ENCODE measurements at places on chromosomes 2 and 18. TPM values are rescaled to one million over a fixed set of nuclear protein-coding genes. Genes with fewer than 3 reads are reported as not detected.

DNA sequence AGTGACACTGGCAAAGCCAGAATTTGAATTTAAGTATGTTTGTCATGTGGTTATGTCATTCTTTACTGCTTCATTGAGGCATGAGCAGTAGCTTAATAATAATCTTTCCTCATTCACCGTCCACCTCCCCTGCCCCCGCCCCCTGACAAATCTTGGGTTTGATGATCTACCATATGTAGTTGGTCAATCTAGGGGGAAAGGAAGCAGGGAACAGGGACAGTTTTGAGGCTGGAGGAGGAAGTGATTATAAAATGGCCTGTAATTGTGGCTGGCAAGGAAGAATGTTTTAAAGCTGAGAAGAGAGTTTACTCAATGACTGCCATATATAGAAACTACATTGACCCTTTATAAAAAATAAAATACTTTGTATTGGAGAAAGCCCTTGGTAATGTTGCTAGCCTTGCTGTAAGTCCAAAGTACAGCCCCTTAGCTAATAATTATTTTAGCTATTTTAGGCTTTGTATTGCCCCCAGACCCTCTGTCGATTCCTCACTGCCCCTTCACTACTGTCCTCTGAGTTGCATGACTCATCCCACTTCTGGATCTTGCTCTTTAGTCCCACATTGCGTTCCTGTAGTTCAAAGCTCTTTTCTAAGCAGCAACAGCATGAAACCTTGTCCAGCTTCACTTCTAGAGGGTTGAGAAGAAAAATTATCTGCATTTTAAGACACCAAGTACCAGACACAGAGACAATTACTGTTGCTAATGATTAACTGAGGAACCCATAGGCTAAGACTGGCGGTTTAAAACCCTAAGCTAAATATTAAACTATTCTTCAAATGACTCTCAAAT lies 38.4 kb downstream of the PELI1 start:
- no peak overlapping the region for H3K4me3 ChIP-seq
- H3K27ac ChIP-seq: no peak overlapping the region
- DNase-seq: no peak

DNA sequence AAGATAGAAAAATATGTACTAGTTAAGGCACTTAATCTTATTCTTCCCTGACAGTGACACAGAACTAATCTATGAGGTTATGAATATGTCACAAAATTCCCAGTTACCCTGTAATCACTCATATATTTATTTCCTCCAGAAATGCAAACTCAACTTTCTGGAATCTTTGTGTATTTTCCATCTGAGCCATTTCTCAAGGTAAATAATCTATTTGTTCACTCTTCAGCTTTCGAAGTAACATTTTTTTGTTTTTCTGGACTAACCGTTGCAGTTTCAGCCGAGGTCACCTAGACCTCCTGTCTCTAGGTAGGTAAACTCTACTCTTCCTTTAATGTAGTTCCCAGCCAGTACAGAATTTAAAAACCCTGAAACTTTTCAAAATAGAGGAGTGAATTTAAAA lies 250.9 kb downstream of the EXOC6B start:
- H3K27me3 ChIP-seq: no peaks in the 10 kb centered on the region
- DNase-seq: no peak
- H3K27ac ChIP-seq: no peak overlapping the region

- H3K36me3 ChIP-seq: peaks cover 16% of the 10 kb centered on the region
- H3K4me3 ChIP-seq: peak overlapping the region; percentile 77
- H3K27ac ChIP-seq: peak overlapping the region; percentile 97
- no peaks in the 10 kb centered on the region for H3K27me3 ChIP-seq
- peak; percentile 27 for DNase-seq
- H3K4me1 ChIP-seq: peaks cover 10% of the 10 kb centered on the region
These were observed 496 bp downstream of the SUCLG1 start for GRCh38 chr2:84458551-84459017.

C2orf68 gene
- 16.0 TPM for total RNA-seq

DNA sequence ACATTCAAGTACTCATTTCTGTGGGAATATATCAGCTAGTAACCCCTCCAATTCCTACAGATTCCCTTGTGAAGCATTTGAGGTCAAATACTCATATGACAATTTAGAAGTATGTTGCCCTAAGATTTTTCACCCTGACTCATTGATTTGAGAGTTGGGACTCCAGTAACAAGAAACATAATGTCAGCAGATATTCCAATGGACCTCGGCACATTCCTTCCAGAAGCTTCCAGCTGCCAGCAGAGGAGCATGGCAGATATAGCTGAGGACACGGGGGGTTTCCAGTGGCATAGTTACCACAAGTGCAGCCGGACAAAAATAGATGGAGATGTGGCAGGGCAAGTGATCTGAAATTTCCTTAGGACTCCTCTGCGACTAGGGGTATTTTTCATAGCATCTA lies 101.9 kb upstream of the ARHGAP28 start:
- no peak overlapping the region for H3K4me3 ChIP-seq
- no peaks in the 10 kb centered on the region for H3K4me1 ChIP-seq
- no peaks in the 10 kb centered on the region for H3K27me3 ChIP-seq
- no peaks in the 10 kb centered on the region for H3K36me3 ChIP-seq

DNA sequence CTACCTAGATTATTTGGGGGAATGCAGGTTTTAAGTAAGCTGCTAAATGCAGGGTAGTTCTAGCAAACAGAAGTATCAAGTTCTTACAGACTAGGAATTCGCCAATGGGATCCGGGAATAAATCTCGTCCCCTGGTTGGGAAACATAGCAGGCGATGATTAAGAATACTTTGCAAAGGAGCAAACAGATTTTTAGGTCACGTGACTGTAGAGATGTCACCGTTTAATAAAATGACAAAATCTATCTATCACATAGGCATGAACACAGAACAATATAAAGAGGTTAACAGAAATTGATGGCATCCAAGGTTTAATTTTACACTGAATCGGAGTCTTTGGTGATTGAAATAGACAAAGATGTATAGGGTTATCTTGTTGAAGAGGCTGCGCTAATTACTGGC lies 664.1 kb downstream of the BCL11A start:
- DNase-seq: no peak
- no peak overlapping the region for H3K27ac ChIP-seq
- no peak overlapping the region for H3K4me3 ChIP-seq
- no peaks in the 10 kb centered on the region for H3K27me3 ChIP-seq
- no peaks in the 10 kb centered on the region for H3K36me3 ChIP-seq

GRCh38 chr2:214217136-214217535 lies 193.7 kb upstream of the VWC2L start:
- DNase-seq: no peak
- no peaks in the 10 kb centered on the region for H3K4me1 ChIP-seq
- no peak overlapping the region for H3K4me3 ChIP-seq
- no peaks in the 10 kb centered on the region for H3K36me3 ChIP-seq

DNA sequence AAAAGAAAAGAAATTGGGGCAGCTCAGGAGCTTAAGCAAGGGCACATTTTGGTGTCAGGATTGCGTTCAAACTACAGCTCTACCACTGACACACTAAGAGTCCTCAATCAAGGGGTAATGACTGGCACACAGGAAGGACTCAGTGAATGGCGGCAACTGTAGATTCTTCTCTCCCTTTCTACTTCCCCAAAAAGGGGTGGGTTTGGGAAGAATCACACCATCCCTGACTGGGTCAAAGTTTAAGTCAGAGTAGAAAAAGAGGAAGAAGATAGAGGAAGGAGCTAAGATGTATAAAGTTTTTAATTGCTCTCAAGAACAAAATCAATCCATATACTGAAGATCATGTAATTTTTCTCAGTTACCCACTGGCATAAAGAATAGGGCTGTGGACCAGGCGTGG lies 2.6 kb downstream of the NLRC4 start:
- DNase-seq: no peak
- H3K27ac ChIP-seq: no peak overlapping the region
- no peaks in the 10 kb centered on the region for H3K4me1 ChIP-seq

LRRTM4 gene
- total RNA-seq: not detected

- H3K36me3 ChIP-seq: no peaks in the 10 kb centered on the region
- H3K4me1 ChIP-seq: no peaks in the 10 kb centered on the region
- H3K27me3 ChIP-seq: no peaks in the 10 kb centered on the region
- peak; percentile 65 for DNase-seq
These were observed 20.6 kb downstream of the RPL37A start for GRCh38 chr2:216519154-216519762.

DNA sequence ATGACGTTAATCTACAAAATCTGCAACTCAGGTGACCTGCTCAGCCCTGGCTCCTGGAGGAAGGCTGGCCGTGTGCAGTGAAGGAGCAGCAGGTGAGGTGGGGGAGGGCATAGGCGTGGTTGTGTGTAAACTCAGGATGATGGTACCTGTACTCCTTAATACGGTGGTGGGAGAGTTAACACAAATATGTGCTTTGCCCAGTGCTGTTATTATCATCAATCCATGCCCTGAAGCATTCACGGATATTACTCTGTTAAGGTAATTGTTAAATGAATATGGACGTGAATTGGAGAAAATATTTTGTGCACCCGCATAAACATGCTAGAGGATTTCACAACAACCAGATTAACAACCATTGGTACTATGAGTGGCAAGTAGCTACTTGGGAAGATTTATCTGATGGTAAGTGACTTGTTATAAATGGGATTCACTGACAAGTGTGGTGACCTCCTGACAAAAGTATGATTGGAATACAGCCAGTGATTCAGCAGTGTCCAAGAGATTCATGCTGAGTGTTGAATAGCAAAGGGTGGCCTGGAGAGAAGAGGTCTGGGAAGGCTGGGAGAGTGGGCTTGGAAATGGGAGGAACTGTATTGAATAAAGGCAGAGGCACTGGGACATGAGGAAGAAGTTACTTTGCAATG lies 194.1 kb downstream of the TPGS2 start:
- no peak overlapping the region for H3K27ac ChIP-seq
- DNase-seq: no peak
- H3K4me1 ChIP-seq: no peaks in the 10 kb centered on the region
- no peak overlapping the region for H3K4me3 ChIP-seq
- no peaks in the 10 kb centered on the region for H3K36me3 ChIP-seq
- no peaks in the 10 kb centered on the region for H3K27me3 ChIP-seq

- H3K36me3 ChIP-seq: no peaks in the 10 kb centered on the region
- H3K4me1 ChIP-seq: peaks cover 10% of the 10 kb centered on the region
- no peak overlapping the region for H3K27ac ChIP-seq
- H3K4me3 ChIP-seq: no peak overlapping the region
These were observed 42.3 kb upstream of the MRPL33 start for GRCh38 chr2:27729198-27729597.

DNA sequence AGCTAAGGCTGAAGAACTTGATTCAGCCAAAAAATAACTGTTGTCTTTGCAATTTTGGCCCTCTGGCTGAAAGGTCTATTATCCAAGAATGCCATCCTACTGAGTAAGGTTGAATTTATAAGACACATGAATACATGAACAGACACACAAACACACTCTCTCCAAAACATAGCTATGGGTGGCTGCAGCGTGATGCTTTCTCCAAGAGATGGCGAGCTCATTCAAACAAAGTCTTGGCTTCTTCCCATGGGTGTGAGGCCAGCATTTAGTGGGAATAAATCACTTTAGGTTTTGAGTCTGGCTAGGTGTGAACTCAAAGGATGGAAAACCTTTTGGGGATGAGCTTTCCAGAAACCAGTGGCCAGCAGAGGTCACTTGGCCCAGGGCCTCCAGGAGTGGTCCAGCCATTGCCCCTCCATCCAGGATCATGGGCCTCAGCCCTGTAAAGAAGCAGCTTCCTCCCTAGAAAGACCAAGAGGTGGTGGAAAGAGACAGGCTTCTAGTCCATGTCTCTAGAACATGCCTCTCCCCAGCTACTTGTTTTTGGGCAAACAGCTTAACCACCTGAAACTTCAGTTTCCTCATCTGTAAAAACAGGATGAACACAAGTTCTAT lies 11.0 kb upstream of the OSR1 start:
- no peaks in the 10 kb centered on the region for H3K4me1 ChIP-seq
- no peaks in the 10 kb centered on the region for H3K27me3 ChIP-seq
- H3K27ac ChIP-seq: no peak overlapping the region

GRCh38 chr2:240355001-240355891 lies 80.2 kb upstream of the GPC1 start:
- H3K27me3 ChIP-seq: no peaks in the 10 kb centered on the region
- no peaks in the 10 kb centered on the region for H3K36me3 ChIP-seq
- peaks cover under 1% of the 10 kb centered on the region for H3K4me1 ChIP-seq
- no peak overlapping the region for H3K27ac ChIP-seq

- no peaks in the 10 kb centered on the region for H3K36me3 ChIP-seq
- DNase-seq: peak; percentile 54
- H3K27me3 ChIP-seq: no peaks in the 10 kb centered on the region
- H3K4me3 ChIP-seq: no peak overlapping the region
- H3K27ac ChIP-seq: no peak overlapping the region
- H3K4me1 ChIP-seq: peaks cover 15% of the 10 kb centered on the region
These were observed 190.7 kb downstream of the RDH14 start for GRCh38 chr2:18369760-18370159.

DNA sequence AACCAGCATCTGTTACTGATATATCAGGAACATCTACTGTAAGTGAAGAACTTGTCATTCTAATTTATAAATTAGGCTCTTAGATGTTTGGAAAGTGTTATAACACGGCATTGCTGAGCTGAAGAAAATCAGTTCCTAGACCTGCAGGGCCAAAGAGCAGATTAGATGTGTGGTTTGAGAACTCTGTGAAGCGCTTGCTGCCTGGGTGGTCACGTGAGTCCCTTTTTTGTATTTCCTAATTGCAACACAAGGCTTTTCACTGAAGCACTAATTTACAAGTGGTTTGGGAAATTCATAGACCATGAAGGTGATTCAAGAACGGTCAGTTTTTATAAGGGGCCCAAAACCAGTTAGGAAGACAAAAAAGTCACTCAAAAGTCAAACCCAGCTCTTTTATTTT lies 106.9 kb upstream of the SP3 start:
- no peak for DNase-seq
- H3K36me3 ChIP-seq: peaks cover 17% of the 10 kb centered on the region
- no peak overlapping the region for H3K4me3 ChIP-seq
- no peaks in the 10 kb centered on the region for H3K4me1 ChIP-seq
- H3K27me3 ChIP-seq: no peaks in the 10 kb centered on the region

CIAO1 gene
- total RNA-seq: 86.9 TPM

GRCh38 chr2:69754633-69755032 lies 12.7 kb downstream of the ANXA4 start:
- H3K36me3 ChIP-seq: peaks cover 3% of the 10 kb centered on the region
- no peak overlapping the region for H3K4me3 ChIP-seq
- H3K27ac ChIP-seq: no peak overlapping the region

- no peaks in the 10 kb centered on the region for H3K27me3 ChIP-seq
- no peak overlapping the region for H3K4me3 ChIP-seq
- H3K4me1 ChIP-seq: peaks cover 6% of the 10 kb centered on the region
- H3K36me3 ChIP-seq: no peaks in the 10 kb centered on the region
- no peak overlapping the region for H3K27ac ChIP-seq
These were observed 52.6 kb upstream of the GLI2 start for GRCh38 chr2:120683081-120683480.

- H3K27ac ChIP-seq: no peak overlapping the region
- H3K36me3 ChIP-seq: peaks cover 37% of the 10 kb centered on the region
- DNase-seq: no peak
- H3K4me3 ChIP-seq: no peak overlapping the region
These were observed 63.8 kb downstream of the ZNF236 start for GRCh38 chr18:76886112-76886511.

FHOD3 gene
- total RNA-seq: 0.53 TPM

UGT1A4 gene
- not detected for total RNA-seq

PARD3B gene
- total RNA-seq: 10.6 TPM
